ENCODE measurements at places on chromosomes 12 and 14. TPM values are rescaled to one million over a fixed set of nuclear protein-coding genes. Genes with fewer than 3 reads are reported as not detected.

DNA sequence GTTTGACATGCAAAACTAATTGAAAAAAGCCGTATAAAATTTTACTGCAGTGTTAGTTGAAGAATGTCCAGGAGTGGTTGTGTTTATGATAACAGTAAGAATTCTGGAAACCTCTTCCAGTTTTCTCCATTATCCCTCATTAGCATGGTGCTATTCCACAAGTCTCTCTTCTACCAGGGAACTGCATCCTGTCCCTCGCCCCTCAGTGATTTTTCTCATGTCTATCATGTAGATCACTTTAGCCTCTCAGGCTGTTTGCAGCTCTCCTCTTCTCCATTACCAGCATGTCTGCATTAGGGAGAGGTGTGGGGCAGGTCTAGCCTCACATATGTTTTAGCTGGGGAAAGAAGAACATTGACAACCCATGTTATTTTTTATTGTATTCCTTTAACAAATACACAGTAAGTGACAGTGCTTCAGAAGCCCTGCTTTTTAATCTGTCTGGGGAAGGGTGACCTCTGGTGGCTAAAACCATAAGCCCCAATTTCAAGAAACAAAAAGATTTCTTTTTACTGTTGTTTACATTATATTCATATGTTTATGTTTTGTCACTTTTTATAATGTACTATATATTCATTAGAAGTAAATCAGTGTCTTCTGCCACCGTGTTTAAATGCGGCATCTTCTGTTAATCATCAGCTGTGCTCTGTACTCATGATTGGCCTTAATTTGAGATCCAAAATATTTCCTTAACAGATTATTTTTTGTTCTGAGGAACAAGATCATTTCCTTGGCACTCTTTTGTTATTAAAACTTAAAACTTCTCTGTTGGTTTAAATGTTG is 70.7 kb downstream of the RASSF8 start:
- DNase-seq: peak; percentile 37

The KIF5A gene
- polyA plus RNA-seq: 0.68 TPM

The RGS6 gene
- polyA plus RNA-seq: 0.62 TPM

The MUCL1 gene
- not detected for polyA plus RNA-seq

The FGF6 gene
- not detected for polyA plus RNA-seq

The KRT82 gene
- polyA plus RNA-seq: not detected

DNA sequence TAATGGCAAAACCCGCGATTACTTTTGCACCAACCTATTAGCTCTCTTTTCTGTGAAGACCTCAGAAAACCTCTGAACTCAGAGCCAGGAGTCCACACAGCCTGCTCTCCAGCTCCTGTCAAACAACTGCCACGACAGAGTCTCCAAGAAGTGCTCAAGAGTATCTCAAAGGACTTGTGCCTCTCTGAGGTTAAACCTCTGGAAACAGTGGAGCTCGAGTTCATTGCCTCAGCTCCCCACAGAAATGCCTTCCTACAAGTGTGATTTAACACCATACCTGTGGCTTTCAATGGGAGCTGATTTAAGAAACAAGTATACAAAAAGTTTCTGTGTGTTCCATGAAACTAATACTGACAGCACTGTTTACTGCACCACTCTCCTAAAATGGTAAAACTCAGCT is 20.1 kb downstream of the ACTN1 start:
- DNase-seq: no peak

- no peak for DNase-seq
Observed at GRCh38 chr12:29589286-29589820, 91.9 kb upstream of the OVCH1 start.

GRCh38 chr12:86697916-86698640 is 441.9 kb upstream of the MGAT4C start:
- DNase-seq: no peak

DNA sequence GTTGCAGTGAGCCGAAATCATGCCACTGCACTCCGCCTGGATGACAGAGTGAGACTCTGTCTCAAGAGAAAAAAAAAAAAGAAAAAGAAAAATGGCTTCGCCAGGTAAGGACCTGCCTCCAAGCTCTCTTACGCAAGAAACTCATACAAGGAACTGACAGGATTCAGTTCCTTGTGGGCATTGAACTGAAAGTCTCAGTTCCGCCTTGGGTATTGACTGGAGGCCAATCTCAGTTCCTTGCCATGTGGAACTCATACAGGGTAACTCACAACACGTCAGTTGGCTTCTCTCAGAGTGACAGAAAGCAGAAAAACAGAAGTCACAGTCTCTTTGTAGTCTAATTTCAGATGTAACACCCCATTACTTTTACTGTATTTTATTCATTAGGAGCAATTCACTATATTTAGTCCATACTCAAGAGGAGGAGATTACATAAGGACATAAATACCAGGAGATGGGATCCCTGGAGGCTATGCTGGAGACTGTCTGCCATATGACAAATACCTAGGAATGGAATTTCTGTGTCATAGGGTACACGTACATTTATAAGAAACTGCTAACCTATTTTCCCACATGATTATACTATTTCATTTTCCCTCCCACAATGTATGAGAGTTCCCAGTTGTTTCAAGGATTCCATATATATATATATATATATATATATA is 11.4 kb upstream of the NOPCHAP1 start:
- no peak for DNase-seq

The CTDSP2 gene
- polyA plus RNA-seq: 247 TPM

The RNF212B gene
- 1.3 TPM for polyA plus RNA-seq

DNA sequence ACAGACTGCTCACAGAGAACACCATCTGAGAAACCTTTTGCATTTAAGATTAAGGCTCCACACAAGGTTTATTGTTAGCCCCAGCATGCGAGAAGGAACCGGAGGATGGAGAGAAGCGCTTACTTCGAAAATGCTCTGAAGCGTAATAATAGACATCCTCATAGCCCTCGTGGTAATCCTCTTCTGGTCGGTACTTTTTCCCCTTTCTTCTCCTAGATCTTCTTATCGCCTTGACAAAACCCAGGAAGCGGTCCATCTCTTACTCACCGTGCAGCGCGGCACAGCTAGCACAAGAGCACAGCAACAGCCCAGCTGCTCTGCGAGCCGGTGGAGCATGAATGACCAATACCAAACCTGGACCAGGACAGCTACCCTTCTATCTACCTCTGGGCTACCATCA is 125.1 kb upstream of the GRIP1 start:
- DNase-seq: no peak

DNA sequence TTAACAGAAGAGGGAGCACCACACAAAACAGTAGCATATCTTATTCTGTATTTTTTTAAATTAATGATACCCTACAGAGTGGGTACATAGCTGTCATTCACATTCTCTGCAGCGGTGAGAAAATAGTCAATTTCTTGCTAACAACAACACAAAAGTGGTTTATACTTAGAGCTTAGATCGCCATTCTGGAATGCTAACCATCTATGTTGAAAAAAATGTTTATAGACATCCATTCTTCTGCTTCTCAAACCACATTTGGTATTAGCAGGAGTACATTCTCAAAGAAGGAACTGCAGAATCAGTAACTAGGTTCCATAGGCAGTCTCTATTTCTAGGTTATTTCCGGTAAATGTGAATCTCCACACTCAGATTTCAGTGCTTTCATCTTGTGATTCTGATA is 185.9 kb downstream of the PPFIA2 start:
- DNase-seq: no peak

The PTGDR gene
- 0.87 TPM for polyA plus RNA-seq

- no peak for DNase-seq
Observed at GRCh38 chr12:34354239-34355200, 332.2 kb downstream of the ALG10 start.

The OTOGL gene
- 0.78 TPM for polyA plus RNA-seq

The FOXG1 gene
- 0.04 TPM for polyA plus RNA-seq

GRCh38 chr12:42892702-42893551 is 303.4 kb upstream of the PRICKLE1 start:
- DNase-seq: no peak

The SYCP3 gene
- 1.5 TPM for polyA plus RNA-seq

DNA sequence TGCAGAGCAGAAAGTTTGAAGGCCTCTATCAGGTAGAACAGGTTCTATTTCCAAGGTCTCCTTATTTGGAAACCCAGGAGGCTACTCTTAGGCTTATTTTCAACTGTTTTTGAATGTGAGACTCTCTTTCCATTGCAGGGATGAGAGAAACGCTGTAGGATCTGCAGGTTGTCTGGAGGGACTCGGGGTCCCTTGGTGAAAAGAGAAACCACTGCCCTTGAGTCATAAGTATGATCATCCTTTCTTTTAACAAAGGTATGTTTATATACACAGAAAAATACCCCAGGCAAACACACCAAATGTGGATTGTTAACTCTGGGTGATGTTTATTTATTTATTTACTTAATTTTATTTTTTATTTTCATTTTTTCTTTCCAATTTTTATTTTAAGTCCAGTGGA is 57.8 kb upstream of the MAX start:
- no peak for DNase-seq

- DNase-seq: peak; percentile 80
Observed at GRCh38 chr14:64764641-64765520, 60.7 kb downstream of the PLEKHG3 start.

DNA sequence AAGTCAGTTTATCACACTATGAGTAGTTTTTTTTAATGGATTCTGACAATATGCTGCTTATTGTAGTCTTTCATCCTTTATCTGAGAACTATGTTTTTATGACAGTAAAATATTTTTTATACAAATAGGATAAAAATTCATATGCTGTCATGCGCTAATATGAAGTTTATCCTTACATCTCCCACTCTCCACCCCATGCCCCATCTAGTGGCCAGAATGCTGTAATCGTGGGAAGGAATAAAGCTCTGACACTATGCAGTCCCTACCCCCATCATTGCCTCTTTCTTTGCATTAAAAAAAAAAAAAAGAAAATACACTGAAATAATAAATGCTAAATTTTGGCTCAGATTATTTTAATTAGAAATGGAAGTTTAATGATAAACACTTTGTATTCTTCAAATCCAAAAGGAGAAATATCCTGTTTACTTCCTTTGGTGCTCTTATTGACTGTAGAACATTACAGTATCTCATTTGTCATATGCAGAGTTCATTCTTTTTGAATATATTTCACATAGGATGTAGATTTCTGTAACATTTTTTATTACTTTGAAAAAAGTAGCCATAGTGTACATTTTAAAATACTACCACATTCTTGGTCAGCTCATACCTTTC is 145.9 kb upstream of the SLCO1C1 start:
- DNase-seq: peak; percentile 39

DNA sequence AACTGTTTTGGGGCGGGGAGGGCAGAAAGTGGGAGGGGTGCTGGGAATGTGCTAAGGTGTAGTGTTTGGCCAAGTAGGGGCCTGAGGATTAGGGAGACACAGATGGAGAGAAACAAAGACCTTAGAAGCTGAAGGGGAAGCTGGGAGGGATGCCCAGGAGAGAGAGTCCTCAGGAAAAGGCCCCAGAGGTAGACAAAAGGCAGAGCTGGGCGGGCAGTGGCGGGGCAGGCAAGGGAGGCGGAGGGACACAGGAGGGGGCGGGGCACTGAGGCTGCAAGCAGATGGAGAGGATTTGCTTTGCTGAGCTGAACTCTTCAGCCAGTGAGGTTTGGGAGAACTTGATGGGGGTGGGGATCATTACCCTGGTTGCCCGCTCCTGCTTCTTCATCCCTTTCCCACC is 2.8 kb downstream of the PTMS start:
- no peak for DNase-seq

GRCh38 chr12:70962226-70962794 is 41.8 kb upstream of the PTPRR start:
- no peak for DNase-seq
